Ovary (tissue), 10 donors: ENCODE measurements at places on chromosomes 3 and 15.
A peak's percentile ranks its signal among the peaks of the same experiment; 100 is the strongest.

GRCh38 chr15:65845826-65846519 is 23.3 kb upstream of the RAB11A start:
- DNase-seq, result no peak

DNA sequence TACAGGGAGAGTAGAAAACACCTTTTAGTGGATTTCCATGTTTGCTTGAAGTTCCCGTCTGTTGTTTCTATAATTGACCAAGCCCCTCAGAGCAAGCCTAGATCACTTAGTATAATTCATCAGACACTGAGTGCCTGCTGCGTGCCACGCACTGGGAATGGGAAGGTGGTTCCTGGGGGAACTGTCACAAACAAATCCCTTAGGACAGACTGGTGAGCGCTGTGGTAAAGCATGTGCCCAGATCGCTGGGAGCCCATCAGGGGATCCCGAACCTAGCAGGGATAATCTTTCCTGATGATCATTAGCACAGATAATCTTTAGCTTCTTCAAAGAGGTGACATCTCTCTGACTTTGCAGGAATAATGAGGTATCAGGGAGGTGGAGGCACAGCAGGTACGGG is 9.6 kb downstream of the MRPS11 start:
- no peak for DNase-seq

DNA sequence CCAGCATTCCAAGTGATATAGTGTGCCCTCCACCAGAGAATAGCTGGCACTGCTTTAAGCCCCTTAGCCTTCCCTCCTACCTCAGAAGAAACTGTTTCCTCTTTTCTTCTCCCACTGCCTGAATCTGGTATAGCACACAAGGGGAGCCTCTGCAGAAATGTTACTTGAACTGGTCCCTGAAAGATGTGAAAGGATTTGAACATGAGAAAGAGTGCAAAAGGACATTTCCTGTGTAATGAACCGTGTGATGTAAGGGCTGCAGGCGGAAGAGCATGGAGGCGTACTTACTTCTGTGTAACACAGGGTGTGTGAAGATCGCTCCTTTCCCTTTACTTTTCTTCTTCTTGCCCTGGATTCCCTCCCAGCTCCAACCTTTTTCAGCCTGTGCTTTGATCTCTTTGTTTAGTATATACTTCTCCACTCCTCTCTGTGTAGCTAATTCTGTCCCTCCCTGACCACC is 8.4 kb downstream of the TMOD3 start:
- DNase-seq, result no peak

DNA sequence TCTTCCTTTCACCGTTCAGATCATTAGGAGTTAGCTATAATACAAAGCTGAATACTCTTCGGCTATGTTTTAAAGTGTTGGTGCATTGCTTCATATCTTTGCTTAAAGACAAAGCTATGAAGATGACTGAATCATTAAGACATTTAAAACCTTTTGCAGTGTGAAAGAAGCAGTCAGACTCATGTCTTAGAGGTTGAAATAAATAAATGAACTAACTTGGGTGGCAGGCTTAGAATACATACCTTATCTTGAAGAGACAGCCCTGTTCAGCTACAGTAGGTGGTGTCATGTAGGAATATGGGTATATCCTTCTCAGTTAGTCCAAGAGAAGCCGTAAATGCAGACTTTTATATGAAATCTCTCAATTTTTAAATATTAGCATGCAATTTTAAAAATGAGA is 63.4 kb downstream of the OPA1 start:
- no peak for DNase-seq

DNA sequence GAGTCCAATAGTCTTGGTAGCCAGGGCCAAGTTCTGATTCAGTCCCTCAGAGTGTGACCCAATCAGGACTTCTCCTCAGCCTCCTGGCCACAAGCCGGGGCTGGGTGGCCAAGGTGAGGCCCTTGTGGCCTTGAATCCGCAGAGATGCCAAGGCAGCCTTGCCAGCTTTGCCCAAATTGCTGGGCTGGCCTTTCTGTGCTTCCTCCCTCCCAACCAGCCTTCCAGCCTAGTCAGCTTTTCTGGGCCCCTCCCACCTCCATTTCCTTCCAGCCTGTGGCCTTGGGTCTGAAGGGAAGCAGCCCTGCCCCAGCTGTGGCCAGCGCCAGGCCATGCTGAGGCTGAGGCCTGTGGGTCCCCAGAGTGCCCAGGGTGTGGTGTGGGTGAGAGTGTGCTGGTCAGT is 34.3 kb upstream of the ANKDD1A start:
- peak; percentile 84 for DNase-seq

DNA sequence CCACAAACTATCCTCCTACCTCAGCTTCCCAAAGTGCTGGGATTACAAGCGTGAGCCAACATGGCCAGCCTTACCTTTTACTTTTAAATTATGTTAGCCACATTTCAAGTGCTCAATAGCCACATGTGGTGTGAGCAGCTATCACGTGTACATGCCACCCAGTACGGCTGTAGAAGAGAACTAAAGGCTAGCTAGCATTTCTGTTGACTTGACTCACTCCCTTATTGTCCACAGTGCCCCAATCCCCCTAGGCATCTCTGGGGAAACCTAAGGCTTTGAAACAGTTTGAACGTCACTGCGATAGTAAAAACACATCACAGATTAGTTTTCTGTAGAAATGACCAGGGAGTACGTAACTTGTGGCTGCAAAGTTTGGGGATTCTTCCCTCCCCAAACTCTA is 12.0 kb downstream of the C15orf40 start:
- no peak for DNase-seq

GRCh38 chr3:96831175-96831574 is 16.8 kb downstream of the EPHA6 start:
- no peak for DNase-seq

- DNase-seq, result peak; percentile 91
Measured at GRCh38 chr3:64238971-64239667, 13.9 kb upstream of the PRICKLE2 start.

GRCh38 chr3:4672725-4673275 is 179.7 kb downstream of the ITPR1 start:
- DNase-seq, result no peak

GRCh38 chr3:12579905-12580304 is 23.0 kb downstream of the MKRN2 start:
- no peak for DNase-seq

GRCh38 chr3:25056803-25057351 is 371.2 kb upstream of the RARB start:
- no peak for DNase-seq
